Stimulated activated naive CD4-positive, alpha-beta T cell treated with Interleukin-2 at 50 U/mL for 16 hours (primary cell): ENCODE measurements at places on chromosomes 12 and 14.

DNA sequence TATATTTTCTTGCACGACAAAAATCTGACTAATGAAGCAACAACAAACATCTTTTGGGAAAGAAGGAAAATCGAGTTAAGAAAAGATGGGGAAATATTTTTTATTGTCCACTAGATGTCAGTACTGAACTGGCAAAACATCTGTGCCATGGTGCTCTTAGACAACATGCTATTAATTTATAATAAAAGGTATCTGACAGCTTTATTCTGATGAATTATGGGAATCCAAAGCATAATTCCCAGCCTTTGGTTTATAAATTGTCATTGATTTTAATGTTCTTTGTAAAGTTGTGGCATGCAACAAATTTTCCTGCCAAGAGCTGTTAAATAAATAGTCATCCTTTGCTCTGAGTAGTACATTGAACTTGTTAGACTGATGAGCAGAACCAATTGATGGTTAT, 231.2 kb downstream of the ETNK1 start:
- no peak for DNase-seq

DNA sequence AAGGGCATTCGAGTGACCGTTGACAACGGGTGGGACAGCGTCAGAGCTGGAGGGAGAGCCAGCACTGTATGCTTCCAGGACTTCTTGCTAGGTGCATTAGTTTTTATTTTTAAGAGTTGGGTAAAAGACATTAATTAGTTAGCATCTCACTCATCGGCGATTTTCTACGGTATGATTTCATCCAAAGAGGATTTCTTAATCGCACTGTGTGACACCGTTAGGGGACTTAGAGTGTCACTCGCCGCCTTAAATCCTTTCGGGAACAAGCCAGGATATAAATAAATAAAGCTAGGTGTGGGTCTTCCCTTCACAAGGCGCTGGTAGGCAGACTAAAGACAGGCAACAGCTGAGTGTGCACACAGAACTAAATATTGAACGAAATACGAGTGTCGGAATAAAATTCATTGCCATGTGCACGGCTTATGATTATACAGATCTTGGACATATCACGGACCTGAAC, 869 bp upstream of the NOVA1 start:
- no peak for DNase-seq

DNA sequence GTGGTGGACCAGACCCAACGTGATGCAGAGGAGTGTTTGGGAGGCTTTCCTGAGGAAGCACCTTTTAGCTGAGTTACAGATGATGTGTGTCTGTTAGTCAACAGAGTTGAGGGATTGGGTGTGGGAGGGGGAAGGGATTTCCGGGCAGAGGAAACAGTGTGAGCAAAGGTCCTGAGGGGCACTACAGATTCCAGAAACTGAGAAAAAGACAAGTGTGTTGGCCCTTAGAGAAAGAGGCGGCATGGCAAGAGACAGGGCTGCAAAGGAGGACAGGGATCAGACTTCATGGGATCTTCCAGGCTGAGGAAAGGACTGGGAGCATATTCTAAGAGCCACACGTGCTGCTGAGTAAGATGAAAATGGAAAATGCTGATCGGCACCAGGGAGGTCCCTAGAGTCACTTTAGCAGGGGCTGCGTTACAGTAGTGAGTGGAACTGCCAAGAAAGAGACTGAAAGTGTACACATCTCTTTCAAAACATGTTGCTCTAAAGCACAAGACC, 9.4 kb upstream of the RPS6KL1 start:
- no peak for DNase-seq

GRCh38 chr12:57429473-57430111, 1.3 kb downstream of the R3HDM2 start:
- no peak for DNase-seq
